Neural crest cell (in vitro differentiated cells): ENCODE measurements at places on chromosomes 5 and 9.

GRCh38 chr5:135061001-135061400, 27.0 kb upstream of the PITX1 start:
- no peaks in the 10 kb centered on the region for H3K36me3 ChIP-seq
- no peak for DNase-seq
- no peak overlapping the region for H3K27ac ChIP-seq
- no peaks in the 10 kb centered on the region for H3K4me1 ChIP-seq
- peaks cover 16% of the 10 kb centered on the region for H3K27me3 ChIP-seq
- H3K4me3 ChIP-seq = no peak overlapping the region

- no peak overlapping the region for H3K4me3 ChIP-seq
- no peaks in the 10 kb centered on the region for H3K27me3 ChIP-seq
- peaks cover 46% of the 10 kb centered on the region for H3K4me1 ChIP-seq
- peak overlapping the region; percentile 73 for H3K27ac ChIP-seq
- no peaks in the 10 kb centered on the region for H3K36me3 ChIP-seq
These were observed 189.0 kb downstream of the PALM2AKAP2 start for GRCh38 chr9:109969011-109969410.

- no peaks in the 10 kb centered on the region for H3K36me3 ChIP-seq
- no peak for DNase-seq
- H3K4me1 ChIP-seq = no peaks in the 10 kb centered on the region
- H3K4me3 ChIP-seq = no peak overlapping the region
These were observed 64.7 kb upstream of the XPA start for GRCh38 chr9:97761879-97762278.

- H3K27ac ChIP-seq = no peak overlapping the region
- H3K4me1 ChIP-seq = peaks cover 3% of the 10 kb centered on the region
- no peak for DNase-seq
- no peaks in the 10 kb centered on the region for H3K36me3 ChIP-seq
These were observed 268.1 kb downstream of the NSG2 start for GRCh38 chr5:174313615-174314014.

GRCh38 chr9:130409246-130409645, 35.5 kb upstream of the ASS1 start:
- no peak for DNase-seq
- no peak overlapping the region for H3K27ac ChIP-seq
- H3K36me3 ChIP-seq = no peaks in the 10 kb centered on the region
- no peaks in the 10 kb centered on the region for H3K4me1 ChIP-seq
- no peaks in the 10 kb centered on the region for H3K27me3 ChIP-seq
- no peak overlapping the region for H3K4me3 ChIP-seq

- H3K27me3 ChIP-seq = peaks cover 25% of the 10 kb centered on the region
- DNase-seq = no peak
- no peak overlapping the region for H3K27ac ChIP-seq
- no peak overlapping the region for H3K4me3 ChIP-seq
These were observed 325.8 kb upstream of the MEF2C start for GRCh38 chr5:89208811-89209210.
